Renal cortical epithelial cell (primary cell): ENCODE measurements at places on chromosomes 4 and X. TPM values are rescaled to one million over a fixed set of nuclear protein-coding genes. Genes with fewer than 3 reads are reported as not detected.

- no peak for DNase-seq
Measured at GRCh38 chr4:176782794-176783193, 9.9 kb downstream of the VEGFC start.

The MCF2 gene
- total RNA-seq, result 0.10 TPM in 1 of 2 replicates, not detected in the other

GRCh38 chrX:128897621-128898020 lies 625.7 kb downstream of the SMARCA1 start:
- DNase-seq, result no peak

GRCh38 chr4:73614311-73614867 lies 5.8 kb downstream of the RASSF6 start:
- DNase-seq, result no peak

The CXCL1 gene
- 194 and 254 TPM in 2 replicates for total RNA-seq

GRCh38 chrX:29902004-29902403 lies 313.4 kb upstream of the MAGEB2 start:
- no peak for DNase-seq

GRCh38 chr4:43758836-43759235 lies 689.8 kb downstream of the KCTD8 start:
- DNase-seq, result no peak
